ENCODE measurements at places on chromosomes 2 and 18. TPM values are rescaled to one million over a fixed set of nuclear protein-coding genes. Genes with fewer than 3 reads are reported as not detected.

GRCh38 chr2:4340536-4340935 is 637.2 kb downstream of the DCDC2C start:
- DNase-seq, result peak; percentile 20

DNA sequence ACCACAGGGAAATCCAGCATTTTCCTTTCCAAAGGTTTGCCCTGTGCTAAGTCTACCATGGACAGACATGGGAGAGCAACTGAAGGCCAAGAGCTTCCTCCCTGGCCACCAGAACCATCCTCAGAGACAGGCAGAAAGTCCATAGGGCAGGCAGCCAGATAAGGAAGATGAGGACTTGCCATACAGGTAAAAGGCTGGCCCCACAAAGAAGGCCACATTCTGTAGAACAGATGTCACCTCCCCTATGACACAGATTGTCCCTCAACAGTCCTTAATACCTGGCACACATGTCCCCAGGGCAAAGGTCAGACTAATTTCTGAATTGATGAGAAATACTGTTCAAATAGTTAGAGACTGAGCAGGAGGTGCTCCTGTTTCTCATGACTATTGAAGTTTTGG is 52.0 kb downstream of the FECH start:
- DNase-seq, result no peak

DNA sequence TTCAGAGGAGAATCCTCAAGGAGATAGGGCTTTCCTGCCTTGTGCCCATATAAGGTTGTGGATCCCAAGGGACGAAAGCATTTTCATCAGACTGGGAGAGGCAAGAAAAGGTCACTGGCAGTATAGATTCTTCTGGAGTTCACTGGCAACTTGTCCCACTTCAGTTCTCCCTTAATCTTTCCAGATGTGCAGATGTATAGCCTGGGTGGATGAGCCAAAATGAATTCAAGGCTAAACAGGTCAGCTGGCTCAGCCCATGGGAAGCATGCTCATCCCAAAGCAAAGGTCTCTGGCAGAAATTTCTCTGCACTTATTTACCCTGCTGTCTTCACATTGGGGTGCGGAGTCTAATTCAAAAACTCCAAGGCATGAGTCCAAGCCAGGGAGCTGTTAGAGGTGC is 148.9 kb upstream of the TNP1 start:
- no peak for DNase-seq

DNA sequence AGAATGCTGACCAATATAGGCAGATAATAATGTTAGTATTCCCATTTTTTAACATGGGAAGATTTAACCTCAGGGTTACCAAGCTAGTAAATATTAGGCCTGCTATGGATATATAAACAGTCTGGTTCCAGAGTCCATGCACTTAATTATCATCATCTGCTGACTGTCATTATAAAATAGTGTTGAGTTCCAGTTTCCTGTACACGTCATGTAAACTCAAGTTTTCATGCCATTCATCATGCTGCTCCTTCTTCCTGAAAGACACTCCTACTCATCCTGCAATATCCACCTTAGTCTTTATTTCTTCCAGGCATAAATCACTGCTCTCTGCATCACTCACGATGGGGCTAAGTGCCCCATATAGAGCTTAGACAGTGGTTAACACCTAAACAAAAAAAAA is 420.8 kb upstream of the SPHKAP start:
- no peak for DNase-seq

PAX8 gene
- 0.68 TPM for total RNA-seq

- DNase-seq, result no peak
Observed at GRCh38 chr2:80068038-80068731, 236.4 kb downstream of the LRRTM1 start.

GRCh38 chr2:240170354-240170735 is 29.9 kb upstream of the OTOS start:
- DNase-seq, result no peak

DNA sequence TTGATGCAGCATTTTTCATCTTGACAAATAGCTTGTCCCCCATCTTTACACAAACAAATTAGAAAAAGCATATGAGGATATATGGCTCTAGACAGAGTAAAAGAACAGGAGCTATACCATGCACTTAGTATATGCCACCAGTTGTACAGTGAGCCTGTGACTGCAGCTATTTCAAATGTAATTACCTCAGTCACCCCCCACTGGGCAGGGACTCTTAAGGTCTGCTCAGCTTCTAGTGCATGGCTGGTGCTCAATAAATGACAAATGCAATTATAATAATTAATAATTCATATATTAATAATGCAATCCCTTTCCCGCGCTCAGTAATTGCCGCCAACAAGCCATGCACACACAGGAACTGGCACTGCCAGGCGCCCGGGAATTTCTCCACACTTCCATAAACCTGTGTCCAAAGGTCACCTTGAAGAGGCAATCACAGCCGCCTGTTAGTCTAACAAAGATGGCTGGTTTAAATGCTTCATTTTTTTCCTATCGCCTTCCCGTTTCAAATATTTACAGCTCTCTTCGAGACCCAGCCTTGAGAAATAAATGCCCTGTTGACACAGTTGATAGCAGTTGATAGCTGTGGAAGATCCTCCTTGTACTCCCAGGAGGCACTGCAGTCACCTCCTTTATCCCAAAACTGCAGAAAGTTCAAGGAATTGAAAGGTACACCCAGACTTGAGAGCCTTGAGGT is 156.6 kb downstream of the INO80D start:
- DNase-seq, result no peak

RNF152 gene
- total RNA-seq, result 88.8 TPM

GRCh38 chr18:50830544-50830943 is 10.7 kb upstream of the MRO start:
- DNase-seq, result no peak
